OCI-LY7 (cell line): ENCODE measurements at places on chromosomes 4 and X. TPM values are rescaled to one million over a fixed set of nuclear protein-coding genes. Genes with fewer than 3 reads are reported as not detected.

DNA sequence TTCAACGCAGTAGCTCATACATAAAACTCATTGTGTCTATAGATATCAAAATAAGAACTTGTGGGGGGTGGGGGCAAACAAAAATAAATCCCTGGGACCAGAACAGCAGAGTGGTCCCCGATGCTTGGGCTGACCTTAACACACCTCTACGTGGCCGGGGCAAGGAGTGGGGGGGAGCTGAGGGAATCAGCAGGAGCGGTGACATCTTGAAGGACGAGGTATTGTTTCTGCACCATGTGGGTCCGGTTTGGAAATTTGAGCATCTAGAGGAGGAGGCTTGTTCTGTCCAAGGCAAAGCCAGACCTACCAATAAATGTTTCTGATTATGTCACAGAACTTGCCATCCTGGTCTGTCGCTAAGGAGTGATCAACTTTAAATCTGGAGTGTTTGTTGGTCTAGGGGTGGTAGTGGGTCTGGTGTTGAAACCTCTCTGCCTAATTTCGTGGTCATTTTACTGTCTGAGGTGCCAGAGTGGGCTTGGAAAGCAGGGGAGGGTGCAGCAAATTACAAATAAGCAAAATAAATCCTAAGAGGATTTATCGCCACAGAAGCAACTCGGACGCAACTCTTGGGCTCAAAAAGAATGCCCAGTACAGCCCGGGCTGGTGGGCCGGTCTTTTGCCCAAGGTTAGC is 774 bp upstream of the RAPGEF2 start:
- no peak for DNase-seq

DNA sequence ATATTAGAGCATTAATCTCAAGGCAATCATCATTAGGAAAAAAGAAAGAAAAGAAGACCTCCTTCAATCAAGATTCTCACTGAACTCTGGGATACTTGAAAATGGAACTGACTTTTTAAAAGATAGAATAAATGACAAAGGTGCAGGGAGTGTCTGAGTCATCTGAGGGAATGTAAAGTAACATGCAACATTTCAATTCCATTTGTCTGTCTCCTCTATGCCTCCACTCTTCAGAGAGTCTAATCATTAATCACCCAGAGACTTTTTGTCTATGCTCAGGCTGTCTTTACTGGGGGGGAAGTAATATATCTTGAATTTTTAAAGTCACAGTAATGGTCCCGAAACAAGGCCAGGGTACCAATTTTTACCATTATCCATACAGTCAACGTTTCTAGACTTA is 55.0 kb upstream of the PACRGL start:
- no peak for DNase-seq

The NPY1R gene
- total RNA-seq: not detected in 2 replicates

The PRDM5 gene
- total RNA-seq: 0.44 and 0.76 TPM in 2 replicates

The HSPA4L gene
- total RNA-seq: not detected in 2 replicates

- DNase-seq: no peak
These were observed 67.3 kb upstream of the RAPGEF2 start for GRCh38 chr4:159035570-159035969.

DNA sequence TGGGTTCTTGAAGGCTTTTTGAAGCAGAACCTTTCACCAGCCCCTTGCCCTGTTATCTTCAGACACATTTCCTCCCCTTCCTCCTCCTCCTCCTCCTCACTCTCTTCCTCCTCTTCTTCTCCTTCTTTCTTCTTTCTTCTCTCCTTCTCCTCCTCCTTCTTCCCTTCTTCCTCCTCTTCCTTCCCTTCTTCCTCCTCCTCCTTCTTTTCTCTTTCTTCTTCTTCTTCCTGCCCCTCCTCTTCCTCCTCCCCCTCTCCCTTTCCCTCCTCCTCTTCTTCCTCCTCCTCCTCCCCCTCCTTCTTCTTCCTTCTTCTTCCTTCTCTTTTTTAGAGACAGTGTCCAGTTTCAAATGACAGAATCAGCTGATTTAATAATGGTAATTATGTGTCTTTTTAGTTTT is 226.0 kb downstream of the DKK2 start:
- DNase-seq: no peak

The UCP1 gene
- total RNA-seq: not detected in 2 replicates

GRCh38 chr4:125527681-125528080 is 212.9 kb downstream of the FAT4 start:
- DNase-seq: no peak
